HFF-Myc (cell line): ENCODE measurements at places on chromosomes 4 and X.

DNA sequence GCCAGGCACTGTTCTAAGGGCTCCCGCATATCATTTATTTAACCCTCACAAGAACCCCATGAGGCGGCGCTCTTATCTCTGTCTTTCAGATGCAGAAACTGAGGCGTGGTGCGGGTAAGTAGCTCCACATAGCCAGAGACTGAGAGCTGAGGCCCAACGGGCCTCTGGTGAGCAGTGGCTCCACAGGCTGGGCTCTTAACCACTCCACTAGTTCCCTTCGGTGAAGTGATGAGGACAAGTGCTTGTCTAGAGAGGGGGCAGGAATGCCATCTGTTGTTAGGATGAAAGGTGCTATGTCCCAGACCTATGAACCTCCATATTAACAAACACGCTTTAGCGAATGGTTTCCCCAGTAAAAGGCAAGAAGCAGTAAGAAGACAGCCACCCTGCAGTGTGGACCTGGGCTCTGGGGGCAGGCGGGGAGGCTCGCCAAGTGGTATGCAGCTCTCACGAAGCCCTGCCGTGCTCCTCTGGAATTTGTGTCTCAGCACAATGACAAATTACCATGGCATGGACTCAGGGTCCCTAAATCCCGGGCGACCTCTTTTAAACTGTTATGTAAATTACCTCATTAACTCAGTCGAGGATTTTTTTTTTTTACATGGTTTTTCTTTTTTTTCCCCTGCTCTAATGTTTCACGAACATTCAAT lies 20.9 kb upstream of the S100G start:
- DNase-seq, result no peak

- no peak for DNase-seq
These were observed 70.0 kb upstream of the MSX1 start for GRCh38 chr4:4789462-4789861.

DNA sequence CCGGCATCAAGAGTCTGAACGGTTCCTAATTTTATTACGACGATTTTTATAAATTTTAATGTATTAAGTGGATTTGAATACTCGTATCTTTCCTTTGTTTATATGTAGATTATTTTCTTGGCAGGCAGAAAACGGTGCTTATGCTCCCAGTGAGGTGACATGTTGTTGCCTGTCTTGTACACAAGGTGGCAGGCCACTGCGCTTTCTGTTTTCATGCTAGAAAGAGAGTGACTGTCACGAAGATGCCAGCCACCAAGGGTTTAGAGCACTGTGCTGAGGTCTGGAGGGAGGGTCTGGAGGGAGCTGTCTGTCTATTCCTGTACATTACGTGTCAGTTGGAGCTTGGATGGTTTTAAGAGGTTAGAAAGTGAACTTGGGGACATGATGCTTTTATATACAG lies 87.7 kb downstream of the SHROOM2 start:
- no peak for DNase-seq

- no peak for DNase-seq
These were observed 250.7 kb downstream of the THOC2 start for GRCh38 chrX:123481913-123482851.

DNA sequence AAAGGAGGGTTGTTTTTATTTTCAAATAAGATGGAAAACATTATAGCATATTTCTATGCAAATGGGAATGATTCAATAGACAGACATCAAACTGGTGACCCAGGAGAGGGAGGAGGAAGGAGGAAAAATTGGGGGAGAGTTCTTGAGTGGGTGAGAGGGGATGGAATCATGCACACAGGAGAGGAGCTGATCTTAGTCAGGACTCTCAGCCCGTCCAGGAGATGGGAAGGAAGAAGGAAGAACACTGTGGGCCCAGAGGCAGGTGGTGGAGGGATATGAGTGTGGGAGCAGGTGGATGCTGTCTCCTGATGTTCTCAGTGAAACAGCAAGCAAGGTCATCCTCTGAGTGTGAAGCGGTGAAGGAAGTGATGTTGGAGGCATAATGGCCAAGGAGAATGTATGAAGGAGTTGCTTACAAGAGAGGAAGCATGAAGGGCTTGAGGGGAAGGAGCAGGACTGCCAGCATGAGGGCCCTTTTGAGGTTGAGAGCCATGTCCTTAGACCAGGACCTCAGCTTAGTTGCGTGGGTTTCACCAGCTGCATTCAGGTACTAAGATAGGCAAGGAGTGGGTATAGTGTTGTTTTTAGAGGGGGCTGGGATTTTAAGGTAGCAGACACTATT lies 161.7 kb upstream of the NAP1L5 start:
- DNase-seq, result no peak

- no peak for DNase-seq
These were observed 1.8 kb downstream of the L1CAM start for GRCh38 chrX:153884136-153884535.

- DNase-seq, result no peak
These were observed 111.5 kb upstream of the WDFY3 start for GRCh38 chr4:85078016-85078415.

GRCh38 chr4:170336238-170336775 lies 246.6 kb upstream of the AADAT start:
- no peak for DNase-seq

DNA sequence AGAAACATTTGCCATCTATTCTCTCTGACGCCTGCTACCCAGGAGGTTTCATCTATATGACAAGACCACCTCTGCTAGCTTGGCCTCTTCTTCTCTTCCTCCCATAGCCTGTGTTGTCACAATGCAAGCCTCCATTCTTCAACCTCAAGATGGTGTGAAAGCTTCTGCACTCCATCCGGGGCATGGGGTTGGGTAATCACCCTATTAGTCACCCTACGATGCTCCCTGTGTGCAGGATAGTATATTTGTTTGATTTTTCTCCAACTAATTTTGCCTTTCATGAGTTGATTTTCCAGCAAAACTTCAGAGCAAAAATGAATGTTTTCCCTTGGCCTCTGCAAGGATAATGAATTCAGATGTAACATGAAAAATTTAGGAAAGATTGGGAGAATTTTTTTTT lies 128.0 kb upstream of the STS start:
- DNase-seq, result no peak

GRCh38 chr4:141301216-141301615 lies 80.5 kb downstream of the ZNF330 start:
- DNase-seq, result no peak

DNA sequence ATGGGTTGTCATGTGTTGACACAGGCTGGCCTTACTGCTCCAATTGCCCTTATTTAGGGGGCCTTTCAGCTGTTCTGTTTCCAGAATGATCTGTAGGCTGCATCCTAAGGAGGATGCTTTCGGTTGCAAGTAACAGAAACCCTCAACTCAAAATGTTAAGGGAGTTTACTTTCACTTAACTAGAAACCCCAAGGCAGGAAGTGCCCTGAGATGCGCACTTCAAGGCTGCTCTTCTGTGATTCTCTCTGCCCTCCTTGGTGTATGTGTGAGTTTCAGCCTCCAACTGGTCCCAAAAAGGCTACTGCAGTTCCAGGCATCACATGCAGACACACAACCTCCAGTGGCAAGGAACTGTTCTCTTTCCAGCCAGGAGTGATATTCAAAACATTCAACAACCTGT lies 97.3 kb upstream of the ATP6AP2 start:
- no peak for DNase-seq

DNA sequence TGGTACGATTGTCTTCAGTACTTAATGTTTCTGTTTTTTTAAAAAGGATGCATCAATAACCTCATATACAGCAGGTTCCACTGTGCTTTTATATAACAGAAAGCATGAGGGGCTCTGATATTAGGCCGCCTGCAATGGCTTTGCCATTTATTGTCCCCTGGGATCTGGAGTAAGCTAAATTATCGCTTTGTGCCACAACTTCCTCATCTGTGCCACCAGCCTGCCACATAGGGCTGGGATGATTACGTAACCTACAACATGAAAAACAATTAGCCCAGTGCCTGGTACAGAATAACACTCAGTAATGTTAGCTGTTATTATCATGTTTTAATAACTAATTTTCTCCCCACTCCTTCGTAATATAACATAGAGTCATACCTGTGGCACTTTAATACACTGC lies 65.5 kb upstream of the TRIM2 start:
- no peak for DNase-seq

DNA sequence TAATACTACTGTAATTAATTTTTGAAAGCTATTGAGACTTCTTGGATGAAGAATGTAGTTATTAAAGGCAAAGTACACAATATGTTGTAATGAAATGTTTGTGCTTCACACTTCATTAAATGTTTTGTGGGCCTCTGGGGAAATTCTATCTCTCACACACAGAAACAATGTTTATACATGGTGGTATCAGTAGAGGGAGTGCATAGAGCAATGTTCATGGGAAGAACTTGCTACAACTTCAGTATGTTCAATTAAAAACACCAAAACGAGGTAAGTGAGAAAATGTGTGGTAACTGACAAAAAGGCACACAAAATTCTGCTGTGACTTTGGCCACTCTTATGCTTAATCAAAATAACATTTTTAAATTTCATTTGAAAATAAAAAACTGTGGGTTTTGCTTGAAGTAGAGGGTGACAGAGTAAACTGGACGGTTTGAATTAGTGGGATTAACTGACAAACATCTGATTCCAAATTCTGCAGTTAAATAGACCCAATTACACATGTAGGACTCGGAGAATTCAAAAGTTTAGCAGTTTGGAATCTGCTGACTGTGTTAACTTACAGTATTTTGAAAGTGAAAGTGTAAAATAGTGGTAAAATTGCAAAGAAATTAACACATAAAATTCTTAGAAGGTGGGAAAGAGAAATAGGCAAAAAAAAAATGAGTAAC lies 111.4 kb upstream of the TTC29 start:
- no peak for DNase-seq

- DNase-seq, result no peak
These were observed 401.0 kb downstream of the IL1RAPL1 start for GRCh38 chrX:28988246-28988645.

DNA sequence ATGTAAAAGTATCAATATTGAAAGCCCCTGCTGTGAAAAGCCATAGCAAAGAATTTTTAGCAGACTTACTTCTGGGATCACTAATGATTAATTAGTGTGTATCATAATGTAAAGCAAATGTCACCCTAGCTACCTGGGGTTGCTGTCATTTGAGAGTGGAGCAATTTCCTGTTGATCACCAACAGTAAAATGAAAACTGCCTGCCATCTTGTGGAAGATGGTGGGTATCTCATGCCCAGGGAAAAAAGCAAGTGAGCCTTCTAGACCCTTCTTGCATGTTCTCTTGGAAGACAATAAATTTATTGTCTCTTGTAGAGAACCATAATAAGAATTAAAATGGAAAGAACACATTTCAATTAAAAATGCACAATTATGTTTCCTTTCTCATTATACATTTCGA lies 360.2 kb downstream of the ZIC3 start:
- DNase-seq, result no peak

- DNase-seq, result no peak
These were observed 830.9 kb upstream of the NDST4 start for GRCh38 chr4:115944146-115944905.

DNA sequence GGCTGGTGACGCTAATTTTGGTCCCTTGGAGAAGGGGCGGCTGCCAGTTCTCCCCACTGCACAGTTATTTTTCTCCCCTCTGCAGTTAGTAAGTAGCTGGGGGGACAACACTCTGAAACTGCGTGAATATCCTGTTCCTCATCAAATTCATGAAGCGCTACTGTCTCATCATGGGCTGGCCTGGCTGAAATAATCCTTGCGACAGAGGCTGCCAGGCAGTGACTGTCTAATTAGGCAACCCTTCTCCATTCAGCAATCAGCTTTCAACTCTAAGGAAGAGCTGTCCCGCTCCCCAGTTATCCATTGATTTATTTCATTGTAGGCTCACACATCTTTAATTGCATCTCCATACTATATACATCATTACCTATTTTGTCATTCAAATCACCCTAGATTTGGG lies 8.2 kb downstream of the SH3TC1 start:
- no peak for DNase-seq

DNA sequence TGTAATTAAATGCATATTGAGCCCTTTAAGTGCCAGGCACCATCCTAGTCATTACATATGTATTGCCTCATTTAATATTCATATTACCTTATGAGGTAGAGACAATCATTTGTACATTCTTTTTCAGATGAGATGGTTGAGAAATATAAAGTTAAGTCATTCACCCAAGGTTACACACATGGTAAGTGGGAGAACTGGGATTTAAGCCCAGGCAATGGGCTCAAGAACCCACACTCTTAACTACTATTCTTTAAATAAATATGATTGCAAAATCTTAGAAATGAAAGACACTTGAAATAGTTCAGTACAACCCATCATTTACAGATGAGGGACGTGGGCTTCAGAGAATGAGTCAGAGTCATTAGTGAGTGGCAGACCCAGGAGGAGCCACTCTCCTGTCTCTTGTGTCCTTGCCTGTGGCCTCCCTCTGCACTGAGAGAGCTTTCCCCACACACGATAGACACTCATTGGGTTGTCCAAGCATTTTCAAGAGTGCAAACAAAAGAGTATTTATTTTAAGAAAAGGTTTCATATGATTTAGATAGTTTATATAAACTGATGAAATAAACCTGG lies 60.8 kb downstream of the NPY1R start:
- DNase-seq, result no peak

GRCh38 chr4:1901127-1901526 lies 29.9 kb downstream of the NSD2 start:
- DNase-seq, result no peak

GRCh38 chr4:41609851-41610250 lies 71.9 kb downstream of the LIMCH1 start:
- DNase-seq, result no peak

- DNase-seq, result peak; percentile 51
These were observed 3.2 kb upstream of the UXT start for GRCh38 chrX:47662144-47662657.

DNA sequence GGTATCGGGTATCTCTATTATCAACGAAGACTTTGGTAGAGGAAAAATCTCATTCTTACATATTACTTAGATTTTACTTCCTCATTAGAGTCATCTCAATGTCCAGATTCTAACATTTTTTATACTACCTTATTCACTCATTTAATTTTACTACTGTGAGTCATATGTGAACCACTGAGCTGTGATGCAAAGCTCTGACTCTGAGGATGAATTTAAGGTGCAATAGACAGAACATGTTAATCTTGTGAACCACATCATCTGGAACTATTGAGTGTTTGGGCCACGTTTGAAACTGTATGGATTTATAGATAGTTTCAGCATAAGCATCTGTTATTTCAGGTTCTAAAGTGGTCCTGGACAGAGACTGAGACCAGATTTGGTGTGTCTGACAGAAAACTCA lies 78.4 kb downstream of the PWWP3B start:
- no peak for DNase-seq

GRCh38 chr4:32031026-32031425 lies 1310.9 kb downstream of the PCDH7 start:
- no peak for DNase-seq
